H7 (cell line): ENCODE measurements at places on chromosomes 5 and 9.

DNA sequence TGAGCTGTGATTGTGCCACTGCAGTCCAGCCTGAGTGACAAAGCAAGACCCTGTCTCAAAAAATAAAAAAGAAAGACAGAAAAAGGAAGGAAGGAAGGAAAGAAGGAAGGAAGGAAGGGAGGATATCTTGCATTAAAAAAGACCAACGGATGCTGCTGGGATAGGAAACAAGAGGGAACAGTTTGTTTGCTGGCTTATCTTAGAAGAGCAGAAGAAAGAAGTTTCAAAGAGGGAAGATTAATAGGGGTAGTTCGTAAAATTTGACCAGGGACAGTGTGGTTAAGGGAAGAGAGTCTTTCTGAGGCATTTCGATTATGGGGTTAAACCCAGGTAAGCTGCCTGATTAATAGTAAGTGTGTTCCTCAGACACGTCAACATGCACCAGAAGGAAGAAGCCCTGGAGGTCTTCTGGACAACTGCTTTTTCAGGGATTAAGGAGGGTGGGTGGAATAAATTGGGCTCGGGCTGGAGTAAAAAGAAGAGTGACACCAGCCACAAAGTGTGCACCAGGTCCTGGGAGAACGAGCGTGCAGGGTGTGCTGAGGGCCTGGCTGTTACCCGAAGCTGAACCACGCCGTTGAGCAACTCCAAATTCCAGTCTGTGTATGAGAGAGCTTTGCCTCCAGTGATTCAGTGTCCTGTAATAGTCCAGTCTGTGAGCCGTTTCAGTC, 24.8 kb downstream of the FYB1 start:
- DNase-seq: no peak

GRCh38 chr5:78765116-78765515, 116.5 kb upstream of the LHFPL2 start:
- no peak for DNase-seq

DNA sequence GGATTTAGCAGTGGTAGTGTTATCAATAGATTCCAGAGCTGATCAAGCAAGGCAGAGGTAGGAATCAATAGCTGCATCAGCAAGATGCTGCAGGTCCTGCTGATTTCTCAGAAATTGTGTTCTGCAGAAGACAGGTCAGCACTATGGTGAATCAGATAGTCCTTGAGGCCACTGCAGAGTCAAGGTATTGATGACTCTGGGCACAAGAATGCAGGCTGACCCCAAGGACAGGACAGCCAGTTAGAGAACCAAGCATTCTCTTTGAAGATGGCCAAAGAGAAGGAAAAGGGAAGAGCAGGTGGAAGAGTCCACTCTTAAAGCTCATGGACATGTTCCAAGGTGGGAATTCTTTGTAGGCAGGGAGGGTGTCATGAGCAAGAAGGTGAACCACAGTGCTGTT, 28.0 kb downstream of the PRUNE2 start:
- no peak for DNase-seq

GRCh38 chr9:106969696-106970095, 106.7 kb downstream of the ZNF462 start:
- DNase-seq: no peak

- DNase-seq: no peak
Measured at GRCh38 chr5:178266581-178266980, 34.0 kb upstream of the PHYKPL start.

GRCh38 chr5:55062039-55062779, 38.2 kb downstream of the GZMK start:
- no peak for DNase-seq

DNA sequence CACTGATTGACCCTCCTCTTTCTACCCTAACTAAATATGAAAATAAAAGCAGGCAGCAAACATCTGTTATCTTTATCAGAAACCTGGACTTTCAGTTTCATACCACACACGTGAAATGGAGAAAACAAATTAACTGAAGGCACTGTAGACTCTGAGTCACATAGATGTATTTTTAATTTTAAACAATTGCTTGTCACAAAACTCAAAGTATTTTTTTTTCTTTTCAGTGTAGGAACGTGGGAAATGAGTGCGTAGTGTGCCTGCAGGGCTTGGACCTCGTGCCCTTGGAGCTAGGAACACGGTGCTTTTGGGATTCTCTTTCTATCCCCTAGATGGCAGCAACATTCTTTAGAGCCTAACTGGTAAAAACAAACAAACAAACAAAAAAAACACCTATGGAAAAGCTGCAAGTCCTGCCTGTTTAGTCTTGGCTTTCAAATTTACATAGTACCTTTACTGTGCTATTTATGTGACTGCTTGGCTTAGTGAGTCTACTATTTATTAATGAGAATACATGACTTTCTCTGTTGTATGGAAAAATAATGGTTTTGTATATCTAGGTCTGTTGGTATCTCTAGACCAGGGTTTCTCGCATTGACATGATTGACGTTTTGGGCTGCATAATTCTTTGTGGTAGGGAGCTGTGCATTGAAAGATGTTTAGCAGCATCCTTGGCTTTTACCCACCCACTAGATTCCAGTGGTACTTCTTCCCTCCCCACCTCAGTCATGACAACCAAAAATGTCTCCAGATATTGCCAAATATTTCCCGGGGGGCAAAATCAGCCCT, 16.8 kb upstream of the ACTBL2 start:
- DNase-seq: peak; percentile 39

- DNase-seq: no peak
Measured at GRCh38 chr5:14471507-14471906, 110.1 kb upstream of the OTULINL start.
